Adrenal gland (tissue), 19 donors: ENCODE measurements at places on chromosomes 12 and 14. TPM values are rescaled to one million over a fixed set of nuclear protein-coding genes. Genes with fewer than 3 reads are reported as not detected.

DLK1 gene
- 1,562 TPM for total RNA-seq

SPX gene
- 0.83 TPM for total RNA-seq

C3AR1 gene
- total RNA-seq = 3.3 TPM

SPIC gene
- total RNA-seq = 1.5 TPM

MDM1 gene
- 9.4 TPM for total RNA-seq
